Iris pigment epithelial cell (primary cell): ENCODE measurements at places on chromosomes 5 and 9.

DNA sequence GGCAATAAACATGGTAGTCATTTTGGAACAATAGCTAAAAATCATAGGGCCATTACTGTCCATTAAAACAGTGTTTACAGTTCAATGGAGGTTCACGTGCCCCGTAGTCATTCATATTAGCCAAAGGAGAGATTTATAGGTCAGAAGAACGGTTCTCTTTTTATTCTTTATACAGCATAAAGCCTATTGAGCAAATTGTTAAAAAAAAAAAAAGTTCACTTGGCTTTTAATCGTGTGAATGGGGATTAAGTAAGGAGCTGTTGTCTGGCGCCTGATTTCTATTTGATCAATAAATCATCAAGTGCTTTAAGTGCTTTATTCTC lies 69.1 kb upstream of the TBCA start:
- DNase-seq, result no peak

DNA sequence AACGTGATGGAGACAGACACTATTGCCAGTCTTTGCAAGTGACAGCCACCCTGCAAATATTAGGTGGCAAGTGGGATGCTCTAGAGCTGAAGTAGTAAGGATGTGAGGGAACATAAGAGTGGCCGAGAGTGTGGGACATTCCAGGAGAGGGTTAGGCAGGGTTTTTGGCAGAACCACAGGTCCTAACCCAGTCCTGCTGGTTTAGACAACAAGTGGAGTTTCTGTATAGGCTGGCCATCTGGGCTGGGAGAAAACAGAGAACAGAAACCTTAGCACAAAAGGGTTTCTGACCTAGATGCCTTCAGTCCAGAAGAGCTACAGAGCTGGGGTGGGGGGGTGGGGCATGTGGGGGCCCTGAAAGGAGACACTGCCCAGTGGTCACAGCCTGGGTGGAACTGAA lies 107.4 kb downstream of the TMEM174 start:
- DNase-seq, result no peak

- DNase-seq, result no peak
Observed at GRCh38 chr5:98076501-98076900, 697.0 kb upstream of the RGMB start.

DNA sequence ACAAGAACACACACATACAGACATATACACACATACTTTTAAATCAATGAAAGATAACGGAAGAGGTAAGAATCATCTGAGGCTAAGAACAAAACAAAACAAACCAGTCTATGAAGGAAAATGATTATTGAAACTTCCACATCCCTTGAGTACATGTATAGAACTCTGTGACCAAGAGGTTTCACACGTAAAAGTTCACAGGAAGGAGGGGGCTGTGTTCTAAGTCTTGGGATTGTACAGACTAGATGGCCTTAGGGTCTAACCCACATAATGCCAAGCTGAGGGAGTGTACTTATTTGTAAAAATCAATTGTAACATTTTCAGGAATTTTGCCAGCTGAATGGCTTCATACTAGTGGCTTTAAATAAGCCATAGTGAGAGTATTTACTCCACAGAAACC lies 144.4 kb upstream of the IFNE start:
- DNase-seq, result no peak

DNA sequence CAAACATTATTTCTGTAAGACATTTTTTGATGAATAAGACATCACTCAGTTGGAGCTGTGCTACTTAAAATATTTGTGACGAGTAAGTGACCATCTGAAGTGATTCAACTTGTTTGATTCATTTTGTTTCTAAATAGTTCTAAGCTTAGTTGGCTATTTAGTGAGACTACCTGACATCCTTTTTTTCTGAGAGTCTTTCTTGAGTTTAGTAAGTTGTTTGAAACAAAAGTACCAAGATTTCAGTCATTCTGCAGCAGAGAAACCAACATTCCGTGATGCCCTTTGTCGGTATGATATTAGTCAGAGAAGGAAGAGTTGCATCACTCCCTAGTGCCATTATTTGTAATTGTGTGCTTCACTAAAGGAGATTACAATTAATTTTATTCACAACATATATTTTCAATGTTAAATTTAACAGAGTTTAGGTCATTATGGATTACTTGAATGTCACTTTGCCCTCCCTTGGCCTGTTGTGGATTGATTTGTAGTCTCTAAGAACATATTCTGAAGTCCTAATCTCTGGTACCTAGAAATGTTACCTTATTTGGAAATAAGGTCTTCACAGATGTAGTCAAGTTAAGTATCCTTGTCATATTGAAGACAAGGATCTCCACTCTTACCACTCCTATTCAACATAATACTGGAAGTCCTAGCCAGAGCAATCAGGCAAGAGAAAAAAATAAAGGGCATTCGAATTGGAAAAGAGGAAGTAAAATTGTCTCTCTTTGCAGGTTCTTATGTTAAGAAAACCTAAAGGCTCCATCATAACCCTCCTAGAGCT lies 212.2 kb downstream of the PCSK1 start:
- peak; percentile 78 for DNase-seq

DNA sequence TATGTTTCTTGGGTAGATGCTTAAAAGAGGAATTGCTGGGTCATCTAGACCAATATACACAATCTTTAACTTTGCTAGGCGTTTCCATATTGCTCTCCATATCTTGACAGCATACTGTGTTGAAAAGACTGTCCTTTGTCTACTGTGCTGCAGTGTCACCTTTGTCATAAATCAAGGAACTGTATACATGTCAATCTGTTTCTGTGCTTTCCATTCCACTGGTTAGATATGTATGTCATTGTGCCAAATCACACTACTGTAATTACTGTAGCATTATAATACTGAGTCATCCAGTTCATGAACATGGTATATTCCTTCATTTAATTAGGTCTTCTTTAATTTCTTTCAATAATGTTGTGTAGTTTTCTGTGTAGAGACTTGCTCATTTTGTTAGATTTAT lies 149.7 kb upstream of the RASGRF2 start:
- DNase-seq, result no peak

- no peak for DNase-seq
Observed at GRCh38 chr5:155919725-155920124, 407.2 kb upstream of the SGCD start.

GRCh38 chr9:89810431-89810830 lies 205.6 kb downstream of the GADD45G start:
- DNase-seq, result peak; percentile 9

GRCh38 chr9:78314953-78315870 lies 18.3 kb downstream of the PSAT1 start:
- peak; percentile 62 for DNase-seq

GRCh38 chr5:54243483-54244080 lies 66.8 kb downstream of the ARL15 start:
- peak; percentile 49 for DNase-seq

DNA sequence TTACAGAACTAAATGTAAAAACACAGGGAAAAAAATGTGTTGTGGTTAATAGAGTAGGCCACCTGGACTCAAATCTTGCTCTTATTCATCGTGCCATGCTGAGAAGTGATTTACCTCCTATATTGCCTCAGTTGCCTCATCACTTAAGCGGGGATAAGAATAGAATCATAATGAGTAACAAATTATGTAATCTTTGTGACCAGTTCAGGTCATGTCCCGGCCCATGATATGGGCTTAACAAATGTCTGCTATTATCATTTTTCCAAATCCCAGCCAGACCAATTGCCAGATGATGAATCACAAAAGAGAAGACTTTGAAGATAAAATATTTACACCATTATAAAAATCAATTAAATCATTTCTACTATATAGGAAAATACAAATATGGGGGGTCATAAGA lies 89.8 kb downstream of the CDH6 start:
- peak; percentile 49 for DNase-seq

- DNase-seq, result peak; percentile 64
Observed at GRCh38 chr9:99732715-99733114, 89.0 kb upstream of the NR4A3 start.

GRCh38 chr5:59464969-59465368 lies 428.6 kb downstream of the PDE4D start:
- no peak for DNase-seq

GRCh38 chr5:54539001-54539400 lies 21.4 kb downstream of the SNX18 start:
- DNase-seq, result no peak

DNA sequence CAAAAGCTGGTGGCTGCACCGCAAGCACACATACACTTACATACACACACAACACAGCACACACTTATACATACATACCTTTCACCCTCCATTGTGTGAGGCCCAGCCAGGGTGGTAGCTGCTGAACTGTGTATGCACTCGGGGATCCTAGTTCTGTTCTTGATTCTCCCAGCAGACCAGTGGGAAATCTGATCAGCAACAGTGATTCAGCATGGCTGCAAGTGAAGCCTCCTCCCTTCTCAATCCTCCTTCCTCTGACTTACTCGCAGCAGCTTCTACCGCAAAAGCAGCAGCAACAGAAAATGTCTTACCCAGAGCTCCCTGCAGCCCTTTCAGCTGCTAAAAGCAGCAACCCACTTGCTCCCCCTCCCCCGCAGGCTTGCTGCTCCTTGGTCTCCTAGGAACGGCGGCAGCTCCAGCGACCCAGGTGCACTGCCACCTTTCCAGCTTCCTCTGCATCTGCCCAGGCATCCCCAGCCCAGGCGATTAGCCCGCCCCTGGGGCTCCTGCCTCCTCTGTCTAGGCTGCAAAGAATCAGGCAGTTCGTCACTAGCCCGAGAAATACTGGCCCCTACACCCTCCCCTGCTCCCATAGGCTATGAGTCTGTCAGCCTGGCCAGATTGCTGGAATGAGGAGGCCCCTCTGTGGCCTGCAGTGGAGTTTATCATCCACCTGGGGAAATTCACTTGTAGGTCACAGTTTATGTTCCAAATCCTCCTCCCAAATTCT lies at the start of gene KLHL3:
KLHL3 (minus strand) TSS at position 535 of the 730 bp plus-strand sequence; CDS start at position 92, 443 bp downstream.
- peak; percentile 50 for DNase-seq

DNA sequence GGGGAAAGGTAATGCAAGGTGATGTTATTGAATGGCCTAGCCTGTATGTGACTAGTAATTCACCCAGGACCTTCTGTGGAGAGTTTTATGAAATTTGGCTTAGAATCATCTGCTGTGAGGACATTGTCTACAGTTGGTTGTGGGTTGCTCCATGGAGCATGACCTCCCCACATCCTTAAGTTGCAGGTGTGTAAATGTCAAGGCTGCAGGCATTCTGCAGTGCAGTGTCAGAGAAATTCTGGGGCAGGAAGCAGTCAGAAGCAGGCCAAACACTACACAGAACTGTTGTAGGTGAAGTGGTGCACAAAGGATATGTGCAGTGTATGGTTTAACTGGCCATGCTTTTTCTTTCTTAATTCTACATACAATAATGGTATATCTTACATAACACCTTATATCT lies 588.3 kb downstream of the EBF1 start:
- DNase-seq, result no peak

GRCh38 chr9:2151171-2151570 lies 136.0 kb downstream of the SMARCA2 start:
- no peak for DNase-seq

DNA sequence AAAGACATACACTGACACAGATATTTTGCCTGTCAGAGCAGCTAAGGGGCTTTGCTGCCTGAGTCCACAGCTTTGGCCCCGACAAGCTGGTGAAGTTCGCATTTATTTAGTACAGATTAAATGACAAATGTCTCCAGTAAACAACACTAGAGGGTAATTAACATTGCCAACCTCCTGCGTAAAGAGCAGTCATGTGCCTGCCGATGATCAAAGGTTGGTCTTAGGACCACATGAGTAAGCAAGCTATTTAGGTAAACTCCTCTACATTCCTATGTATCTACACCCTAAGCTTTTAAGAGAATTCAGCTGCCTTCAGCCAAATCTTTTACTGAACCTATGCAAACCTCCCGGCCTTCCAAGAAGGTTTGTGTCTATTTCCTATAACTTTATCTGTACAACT lies 73.0 kb upstream of the PJA2 start:
- no peak for DNase-seq

DNA sequence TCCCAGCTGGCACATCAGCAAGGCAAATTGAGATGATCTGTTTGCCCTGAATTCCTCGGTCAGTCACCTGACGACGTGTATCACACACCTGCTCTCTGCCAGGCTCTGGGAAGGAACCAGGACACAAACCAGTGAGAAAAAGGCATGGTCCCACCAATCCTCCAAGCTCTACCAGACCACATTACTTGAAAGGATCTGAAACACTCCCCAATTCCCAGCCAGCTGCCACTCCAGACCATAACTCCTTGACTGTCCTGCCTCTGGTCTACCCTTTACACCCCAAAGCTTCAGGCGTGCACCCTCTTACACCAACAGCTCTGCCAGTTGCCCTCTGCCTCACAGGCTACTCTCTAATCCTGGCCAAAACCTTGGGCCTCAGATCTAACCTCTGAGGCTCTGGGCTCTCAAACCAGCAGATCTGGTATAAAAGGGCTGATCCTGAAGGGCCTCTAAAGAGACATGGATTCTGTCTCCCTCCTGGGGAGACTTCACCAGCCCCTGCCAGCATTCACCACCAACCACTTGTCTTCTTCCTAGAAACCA lies 6.8 kb downstream of the MGAT1 start:
- no peak for DNase-seq

- DNase-seq, result no peak
Observed at GRCh38 chr9:71096421-71097108, 24.9 kb downstream of the TRPM3 start.

GRCh38 chr5:146827901-146828300 lies 50.7 kb downstream of the PPP2R2B start:
- no peak for DNase-seq

GRCh38 chr5:108084105-108084504 lies 297.8 kb downstream of the FBXL17 start:
- DNase-seq, result peak; percentile 29

DNA sequence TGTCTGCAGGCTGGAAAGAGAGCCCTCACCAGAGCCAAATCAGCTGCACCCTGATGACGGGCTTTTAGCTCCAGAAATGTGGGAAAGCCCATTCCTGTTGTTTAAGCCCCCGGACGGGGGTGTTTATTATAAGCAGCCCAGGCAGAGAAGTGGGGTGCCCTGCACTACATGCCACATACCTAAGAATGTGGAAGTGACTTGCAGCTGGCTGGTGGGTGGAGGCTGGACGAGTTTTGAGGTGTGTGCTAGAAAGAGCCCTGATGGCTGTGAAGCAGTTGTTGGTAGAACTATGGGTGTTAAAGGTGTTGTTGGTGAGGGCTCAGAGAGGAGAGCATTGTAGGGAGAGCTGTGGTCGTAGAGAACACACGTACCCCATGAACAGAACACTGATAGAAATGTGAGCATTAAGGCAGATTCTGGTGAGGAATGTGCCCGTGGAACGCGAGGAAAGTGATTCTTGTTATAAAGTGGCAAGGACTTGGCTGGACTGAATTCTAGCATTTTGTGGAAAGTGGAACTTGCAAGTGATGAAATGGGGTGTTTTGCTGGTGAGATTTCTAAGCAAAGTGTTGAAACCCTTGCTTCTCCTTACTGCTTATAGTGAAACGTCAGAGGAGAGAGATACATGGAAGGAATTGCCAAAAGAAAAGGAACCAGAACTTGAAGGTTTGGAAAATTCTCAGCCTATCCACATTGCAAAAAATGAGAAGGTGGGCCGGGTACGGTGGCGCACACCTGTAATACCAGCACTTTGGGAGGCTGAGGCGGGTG lies 38.9 kb downstream of the AHRR start:
- DNase-seq, result no peak

- no peak for DNase-seq
Observed at GRCh38 chr5:148989567-148989966, 73.3 kb downstream of the SH3TC2 start.
